GM04504 (cell line): ENCODE measurements at places on chromosomes 2 and 18.

- no peak for DNase-seq
Measured at GRCh38 chr2:134276381-134277172, 22.7 kb downstream of the MGAT5 start.

GRCh38 chr2:51790854-51791253 is 758.9 kb upstream of the NRXN1 start:
- DNase-seq = no peak

- peak; percentile 97 for DNase-seq
Measured at GRCh38 chr2:85886590-85886989, 2.2 kb downstream of the ST3GAL5 start.

DNA sequence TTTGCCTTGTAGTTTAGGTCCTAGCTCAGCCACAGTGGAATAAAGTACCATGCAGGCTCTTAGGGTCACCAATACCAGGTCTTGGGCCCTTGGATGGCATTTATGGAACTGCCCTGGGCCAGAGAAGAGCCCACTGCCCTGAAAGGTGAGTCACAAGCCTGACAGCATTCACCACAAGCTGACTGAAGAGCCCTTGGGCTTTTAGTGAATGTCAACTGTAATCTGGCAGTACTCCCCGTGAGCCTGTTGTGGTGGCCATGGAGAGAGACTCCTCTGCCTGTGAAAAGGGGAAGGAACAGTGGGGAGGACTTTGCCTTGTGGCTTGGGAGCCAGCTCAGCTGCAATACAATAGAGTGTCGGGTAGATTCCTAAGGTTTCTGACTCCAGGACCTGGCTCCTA is 1389.7 kb downstream of the DSC3 start:
- DNase-seq = no peak

GRCh38 chr2:15142069-15142689 is 419.0 kb downstream of the NBAS start:
- DNase-seq = no peak

DNA sequence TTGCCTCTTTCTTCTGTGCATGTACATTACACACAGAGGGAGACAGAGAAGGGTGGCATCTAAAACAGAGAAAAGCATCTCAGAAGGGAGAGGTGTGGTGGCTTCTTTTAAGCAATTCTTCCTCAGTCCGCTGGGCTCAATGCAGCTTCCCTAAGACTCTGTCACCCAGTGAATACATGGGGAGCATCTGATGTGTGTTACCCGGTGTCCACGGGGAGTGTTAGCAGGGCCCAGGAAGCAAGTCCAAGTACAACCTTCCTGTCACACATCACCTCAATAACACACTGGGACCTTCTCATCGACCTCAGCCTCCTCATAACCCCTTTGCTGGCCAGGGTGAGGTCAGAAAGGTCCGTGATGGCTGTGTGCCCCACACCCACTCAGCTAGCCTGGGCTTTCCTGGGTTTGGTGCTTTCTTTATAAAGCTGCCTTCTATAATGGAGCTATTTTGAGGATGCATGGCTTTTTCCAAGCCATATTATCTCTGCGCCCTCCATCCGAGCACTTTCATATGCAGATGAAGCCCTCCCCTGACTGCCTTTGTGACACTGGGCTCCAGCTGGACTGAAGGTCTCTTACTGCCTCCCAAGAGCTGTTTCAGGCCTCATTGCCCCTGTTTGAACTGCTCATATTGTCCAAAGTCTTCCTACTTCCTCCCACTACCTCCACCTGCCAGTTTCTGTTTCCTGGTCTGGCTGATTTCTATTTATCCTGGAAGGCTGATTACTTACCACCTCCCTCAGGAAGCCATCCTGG is 21.4 kb downstream of the TNFRSF11A start:
- no peak for DNase-seq

DNA sequence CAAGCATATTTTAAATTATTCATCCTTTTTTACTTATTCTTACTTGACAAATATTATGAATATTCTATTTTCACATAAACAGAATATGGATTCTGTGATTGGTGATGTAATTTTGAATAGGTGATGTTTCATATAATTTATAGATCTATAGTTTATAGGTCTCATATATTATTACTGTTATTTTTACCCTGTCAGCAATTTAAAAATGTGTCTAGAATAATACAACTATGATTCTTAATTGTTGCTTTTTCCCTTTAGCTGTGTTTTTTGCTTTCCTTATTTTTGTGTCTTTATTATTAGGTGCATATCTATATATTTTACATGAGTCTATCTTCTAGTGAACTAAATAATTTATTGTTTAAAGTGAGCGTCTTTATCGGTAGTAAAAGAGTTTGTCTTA is 226.7 kb upstream of the FSIP2 start:
- no peak for DNase-seq

GRCh38 chr2:70949086-70949485 is 13.4 kb downstream of the ATP6V1B1 start:
- no peak for DNase-seq

- DNase-seq = no peak
Measured at GRCh38 chr2:74325815-74326214, 17.4 kb downstream of the SLC4A5 start.

DNA sequence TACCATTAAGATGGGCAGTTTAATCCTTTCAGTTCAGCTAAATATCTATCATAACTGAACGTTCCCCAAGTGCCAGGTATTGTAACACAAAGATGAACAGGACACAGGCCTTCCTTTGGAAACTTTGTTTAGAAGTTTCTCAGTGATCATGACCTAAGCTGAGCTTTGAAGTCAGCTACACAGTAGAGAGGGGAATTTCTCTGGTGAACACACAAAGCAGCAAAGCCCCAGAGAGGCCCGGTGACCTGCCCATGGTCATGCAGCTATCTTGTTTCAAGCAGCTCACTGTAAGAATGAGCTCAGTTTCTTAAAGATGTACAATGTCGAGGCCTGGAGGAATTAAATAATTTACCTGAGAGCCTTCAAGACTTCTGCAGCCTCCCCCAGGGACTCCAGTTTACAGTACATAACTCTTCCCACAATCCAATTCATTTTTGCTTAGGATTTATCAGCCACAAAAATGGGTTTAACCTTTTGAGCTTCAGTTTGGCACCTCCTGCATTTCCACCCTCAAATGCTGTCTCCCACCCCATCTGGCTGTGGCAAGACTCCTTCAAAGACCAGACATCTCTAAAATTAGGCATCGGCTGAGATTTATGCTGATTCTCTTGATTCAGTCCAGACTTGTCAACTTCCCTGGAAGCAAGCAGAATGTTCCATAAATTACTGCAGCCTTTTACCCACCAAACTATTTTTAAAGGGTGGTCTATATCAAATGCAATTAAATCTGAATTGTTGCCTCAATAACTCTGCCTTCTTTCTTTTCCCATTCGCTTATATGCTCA is 325.6 kb downstream of the TXNL1 start:
- no peak for DNase-seq
